ENCODE measurements at places on chromosomes 7 and 10.

DNA sequence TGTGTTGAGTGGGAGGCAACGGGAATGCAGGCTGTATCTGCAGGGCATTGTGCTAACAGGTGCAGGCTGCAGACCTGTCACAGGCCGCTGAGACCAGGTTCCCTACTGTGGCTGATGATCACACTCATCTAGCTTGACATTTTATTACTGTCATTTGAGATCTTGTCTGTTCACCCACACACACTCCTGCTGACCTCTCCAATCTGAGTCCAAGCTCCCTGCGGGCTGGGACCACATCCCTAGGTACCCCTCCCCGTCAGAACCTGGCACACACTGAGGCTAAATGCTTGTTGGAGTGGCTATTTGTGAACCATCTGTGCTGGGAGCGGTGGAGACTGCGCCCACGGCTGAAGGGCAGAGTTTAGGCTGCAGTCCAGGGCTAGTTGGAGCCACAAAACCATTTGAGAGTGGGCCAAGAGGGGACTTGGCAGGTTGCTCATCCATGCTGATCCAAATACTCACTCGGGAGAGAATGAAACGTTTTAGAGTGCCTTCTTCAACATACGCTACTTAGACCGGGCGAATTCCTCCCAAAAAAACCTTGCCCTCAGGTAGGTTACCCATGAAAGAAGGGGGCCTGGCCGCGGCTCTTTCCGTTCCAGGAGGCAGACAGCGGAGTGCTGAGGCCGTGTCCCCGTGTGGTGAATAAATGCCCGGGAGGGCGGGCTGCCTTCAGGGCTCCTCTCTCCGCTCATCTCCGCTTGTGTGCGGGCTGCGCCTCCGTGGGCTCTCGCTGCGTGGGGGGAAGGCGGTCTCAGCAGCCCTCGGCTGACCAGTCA lies 164.4 kb downstream of the RGS10 start:
- DNase-seq = no peak

DNA sequence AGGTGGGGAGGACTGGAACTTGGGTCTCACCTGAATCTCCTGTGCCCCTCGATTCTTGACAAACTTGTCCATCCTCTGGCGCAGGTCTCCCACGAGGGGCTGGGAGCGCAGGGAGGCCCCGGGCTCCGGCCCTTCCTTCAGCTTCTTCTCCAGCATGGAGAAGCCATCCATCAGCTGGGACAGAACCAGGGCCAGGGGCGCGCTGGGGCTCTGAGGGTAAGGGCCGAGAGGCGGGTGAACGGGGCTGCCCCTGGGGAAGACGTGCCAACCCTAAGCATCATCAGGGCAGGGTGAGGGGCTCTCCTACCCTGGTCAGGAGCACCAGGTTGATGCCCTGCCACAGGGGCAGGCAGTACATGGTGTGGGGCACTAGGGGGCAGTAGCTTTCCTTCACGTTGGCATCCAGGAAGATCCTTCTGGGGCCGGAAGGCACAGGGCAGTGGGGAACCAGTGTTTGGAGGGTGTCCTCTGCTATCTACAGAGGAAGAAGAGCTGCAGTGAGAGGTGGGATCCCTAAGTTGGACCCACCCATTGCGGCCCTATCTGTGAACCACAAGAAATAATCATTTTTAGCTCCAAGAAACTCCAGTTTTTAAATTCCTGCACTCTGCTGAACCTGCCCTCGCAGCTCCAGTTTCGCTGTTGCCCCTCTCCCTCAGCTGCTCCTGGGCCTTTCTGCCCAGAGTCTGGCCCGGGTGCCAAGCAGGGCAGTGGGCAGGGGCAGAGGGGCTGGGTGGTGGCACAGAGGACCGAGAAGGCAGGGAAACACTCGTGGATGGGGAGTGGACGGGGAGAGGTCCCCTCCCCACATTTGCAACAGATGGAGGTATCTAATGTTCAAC lies 10.8 kb upstream of the PYROXD2 start:
- peak; percentile 7 for DNase-seq

DNA sequence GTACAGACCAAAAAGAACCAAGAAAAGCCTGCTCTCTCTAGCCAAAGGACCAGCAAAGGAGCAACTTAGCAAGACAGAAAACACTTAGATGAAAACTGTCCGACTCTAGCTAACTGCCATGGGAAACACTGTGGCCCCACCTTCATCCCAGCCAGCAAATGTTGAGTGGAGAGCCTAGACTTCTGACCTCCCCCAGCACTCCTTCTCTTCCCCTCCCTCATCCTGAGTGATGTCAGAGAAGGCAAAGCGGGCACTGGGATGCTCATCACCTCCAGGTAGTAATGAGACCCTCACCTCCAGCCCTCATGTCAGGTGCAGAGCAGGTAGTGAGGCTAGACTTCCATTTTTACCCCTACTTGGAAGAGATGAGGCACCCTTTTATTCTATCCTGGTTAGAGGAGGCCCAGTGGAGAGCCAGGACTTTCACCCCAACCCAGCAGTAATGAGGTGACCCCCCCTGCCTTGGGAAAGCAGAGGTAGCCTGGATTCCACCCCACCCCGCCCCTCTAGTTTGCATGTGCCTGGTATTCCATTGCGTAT lies 16.9 kb downstream of the CUZD1 start:
- DNase-seq = no peak

- no peak for DNase-seq
These were observed 1.9 kb downstream of the CACNB2 start for GRCh38 chr10:18142151-18142550.

GRCh38 chr10:132242103-132242840 lies 55.5 kb downstream of the DPYSL4 start:
- DNase-seq = no peak

GRCh38 chr7:883055-884021 lies 7.0 kb downstream of the GET4 start:
- no peak for DNase-seq

DNA sequence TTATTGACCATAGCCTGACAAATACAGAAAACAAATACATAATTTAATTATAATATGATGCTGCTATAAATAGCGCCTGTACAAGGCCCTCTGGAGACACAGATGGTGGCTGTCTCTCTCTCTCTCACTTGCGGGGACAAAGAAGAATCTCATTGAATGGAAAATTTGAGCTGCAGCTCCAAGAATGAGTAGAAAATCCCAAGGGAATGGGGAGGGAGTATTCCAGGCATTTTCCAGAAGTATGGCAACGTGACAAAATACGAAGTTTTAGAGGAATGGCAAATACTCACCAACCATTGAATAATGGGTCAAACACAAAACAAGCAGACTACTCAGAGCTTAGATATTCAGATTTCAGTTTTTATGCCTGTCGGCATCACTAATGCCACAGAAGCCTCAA lies 179.9 kb downstream of the NRP1 start:
- no peak for DNase-seq

- DNase-seq = no peak
These were observed 282.5 kb upstream of the KLF6 start for GRCh38 chr10:4067531-4067930.

GRCh38 chr7:128202287-128202957 lies 38.7 kb upstream of the LEP start:
- DNase-seq = no peak

GRCh38 chr10:71998840-71999194 lies 34.6 kb downstream of the CHST3 start:
- no peak for DNase-seq

- peak; percentile 41 for DNase-seq
These were observed 4.5 kb downstream of the KAZALD1 start for GRCh38 chr10:101066146-101066895.

DNA sequence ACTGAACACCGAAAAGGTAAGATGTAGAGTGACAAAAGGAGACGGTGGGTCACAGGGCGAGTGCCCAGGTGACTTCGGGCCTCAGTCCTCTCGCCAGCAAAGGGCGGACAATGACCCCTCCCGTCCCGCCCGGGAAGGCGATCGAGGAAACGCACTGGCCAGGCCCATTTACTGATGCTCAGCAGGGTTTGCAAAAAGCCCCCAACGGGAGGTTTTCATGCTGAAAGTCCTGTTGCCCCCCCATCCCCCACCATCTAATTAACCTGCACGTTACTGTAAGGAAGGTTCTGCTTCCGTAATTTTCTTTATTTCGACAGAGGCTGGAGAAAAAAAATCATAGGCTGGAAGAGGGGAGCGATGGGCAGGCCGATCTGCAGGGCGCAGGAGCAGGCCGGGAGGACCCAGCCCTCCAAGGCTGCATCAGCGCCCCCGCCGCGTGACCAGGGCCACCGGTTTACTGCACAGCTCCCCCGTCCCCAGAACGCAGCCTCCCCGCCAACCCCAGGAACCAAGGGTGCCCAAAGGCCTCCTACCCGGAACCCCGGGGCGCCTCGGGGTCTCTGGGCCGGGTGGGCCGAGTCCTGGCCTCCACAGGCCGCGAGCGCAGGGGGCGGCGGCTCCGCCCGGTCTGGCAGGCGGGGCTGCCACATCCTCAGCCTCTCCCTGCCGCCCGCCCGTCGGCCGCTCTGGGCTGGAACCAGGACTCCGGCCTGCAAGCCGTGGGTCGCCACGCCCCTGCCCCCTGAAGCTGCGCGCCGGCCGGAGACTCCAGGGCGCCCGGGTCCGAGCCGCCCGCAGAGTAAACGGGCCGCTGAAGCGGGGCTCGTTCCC lies 613 bp downstream of the OAT start:
- DNase-seq = peak; percentile 16

- no peak for DNase-seq
These were observed 852 bp upstream of the PRKAR1B start for GRCh38 chr7:727806-728460.

- DNase-seq = no peak
These were observed 224.5 kb downstream of the LRMDA start for GRCh38 chr10:75655791-75656451.

- DNase-seq = peak; percentile 43
These were observed 57.9 kb downstream of the CUX1 start for GRCh38 chr7:101875283-101875846.

- no peak for DNase-seq
These were observed 78.1 kb downstream of the USP6NL start for GRCh38 chr10:11533328-11533781.

GRCh38 chr10:14658331-14659127 lies 116.2 kb downstream of the FAM107B start:
- no peak for DNase-seq

DNA sequence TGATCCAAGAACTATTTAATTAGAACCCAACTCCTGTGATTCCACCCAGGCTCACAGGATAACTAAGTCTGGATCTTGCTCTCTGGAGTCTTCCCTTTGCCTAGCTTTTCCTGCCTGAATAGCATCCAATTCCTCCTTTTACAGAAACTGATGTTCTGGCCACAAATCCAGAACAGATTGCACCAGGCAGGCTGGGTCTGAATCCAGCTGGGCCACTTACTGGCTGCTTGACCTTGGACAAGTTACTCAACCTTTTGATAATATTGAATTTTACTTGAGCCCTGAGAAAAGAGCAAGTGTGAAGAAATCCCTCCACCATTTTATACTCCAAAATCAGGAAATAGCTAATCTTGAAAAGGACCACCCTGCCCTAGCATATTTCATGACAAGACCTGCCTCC lies 55.5 kb upstream of the SLC35G1 start:
- DNase-seq = no peak

DNA sequence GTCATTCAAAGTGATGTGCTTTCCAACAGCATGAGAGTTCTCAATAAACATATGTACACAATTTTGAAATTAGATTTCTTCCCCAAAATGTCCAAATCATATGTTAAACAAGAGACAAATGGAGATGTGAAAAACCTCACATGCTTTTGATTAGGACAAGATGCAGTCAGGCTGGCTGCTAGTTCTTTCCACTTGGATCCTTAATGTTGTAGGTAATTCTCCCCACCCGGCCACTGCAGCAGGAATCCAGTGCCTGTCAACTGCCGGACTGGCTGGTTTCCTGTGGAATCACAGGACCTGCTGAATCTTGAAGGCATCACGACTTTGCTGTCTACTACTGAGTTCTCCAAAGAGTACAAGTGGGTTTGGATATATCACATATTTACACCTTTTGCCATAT lies 138.6 kb upstream of the AKR1E2 start:
- no peak for DNase-seq

- DNase-seq = no peak
These were observed 12.4 kb upstream of the GSTK1 start for GRCh38 chr7:143250822-143251221.
